SHP77 treated with DMSO at 0.1 percent for 48 hours (cell line): ENCODE measurements at places on chromosomes 7 and 10.

DNA sequence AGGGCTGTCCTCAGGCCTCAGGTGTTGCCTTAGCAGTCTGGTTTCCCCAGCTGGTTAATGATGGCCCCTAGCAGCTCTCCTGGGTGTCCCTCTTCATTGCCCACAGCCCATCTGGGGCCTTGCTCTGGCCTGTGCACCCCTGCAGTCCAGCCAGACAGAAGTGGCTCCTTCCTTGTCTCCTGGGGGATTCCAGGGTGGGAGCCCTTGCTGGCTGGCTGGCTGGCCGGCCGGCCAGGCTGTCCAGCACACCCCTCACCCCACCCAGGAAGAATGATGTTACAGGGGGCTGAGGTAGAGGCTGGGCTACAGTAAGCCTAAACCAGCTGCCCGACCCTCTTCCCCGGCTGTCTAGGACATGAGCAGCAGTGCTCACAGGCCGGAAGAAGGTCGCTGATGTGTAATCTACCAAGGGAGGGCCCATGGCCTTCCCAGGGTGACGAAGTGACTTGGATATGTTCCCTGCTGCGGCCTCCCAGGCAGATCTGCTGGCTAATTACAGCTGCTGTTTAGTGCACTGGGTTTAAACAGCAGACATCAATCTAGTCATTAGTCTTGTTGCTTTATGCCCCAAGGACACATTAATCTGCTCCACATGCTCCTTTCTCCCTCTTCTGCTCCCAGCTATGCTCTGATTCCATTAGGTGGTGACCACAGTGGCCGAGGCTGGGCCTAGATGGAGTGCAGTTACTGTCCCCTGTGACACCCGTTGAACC lies 53.8 kb upstream of the LRRC4 start:
- DNase-seq, result no peak

DNA sequence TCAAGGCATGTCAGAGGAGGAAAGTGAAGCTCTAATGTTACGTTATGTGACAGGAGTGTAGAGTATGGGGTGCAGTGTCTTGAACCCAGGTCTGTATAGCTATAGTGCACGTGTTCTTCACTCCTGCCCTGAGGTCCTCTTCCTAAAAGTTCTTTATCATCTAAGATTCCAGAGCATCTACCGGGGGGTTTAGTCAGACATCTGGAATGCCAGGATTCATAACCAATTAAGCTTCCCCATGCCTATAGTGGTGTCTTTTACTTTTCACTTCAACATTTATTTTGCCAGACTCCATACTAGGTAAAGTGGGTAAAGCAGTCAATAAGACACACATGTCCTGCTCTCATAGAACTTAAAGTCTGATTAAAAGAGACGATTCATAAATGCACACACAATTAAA lies 22.4 kb downstream of the PPP1R3C start:
- DNase-seq, result no peak

DNA sequence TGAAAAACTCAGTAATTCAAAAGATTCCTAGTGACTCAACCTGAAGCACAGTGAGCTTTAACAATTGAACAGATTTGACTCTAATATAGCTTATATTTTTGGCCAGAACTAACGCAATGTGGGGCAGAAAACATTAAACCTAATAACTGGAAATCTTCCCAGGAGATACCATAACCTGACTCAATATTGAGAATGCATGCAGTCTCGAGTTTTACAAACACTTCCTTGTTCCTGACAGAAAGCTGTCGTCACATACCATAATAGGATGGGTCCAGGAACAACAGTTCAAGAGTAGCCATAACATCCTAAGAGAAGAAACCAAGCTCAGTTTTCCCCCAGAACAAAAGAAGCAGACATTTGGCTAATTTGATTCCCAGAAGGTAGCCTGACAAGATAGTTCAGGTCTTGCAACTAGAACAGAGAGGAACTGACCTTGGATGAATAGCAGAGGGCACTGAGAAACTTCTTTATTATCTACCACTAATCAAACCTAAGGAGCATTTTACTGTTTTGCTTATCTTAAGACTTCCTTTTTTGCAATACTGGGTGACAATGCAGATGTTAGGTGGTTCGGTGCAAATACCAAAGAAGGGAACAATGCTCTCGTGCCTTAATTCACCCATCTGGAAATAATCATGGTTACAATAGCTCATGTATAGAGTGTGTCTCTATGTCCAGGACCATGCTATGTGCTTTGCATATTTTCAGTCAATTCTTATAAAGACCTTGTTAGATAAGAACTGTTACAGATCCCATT lies 38.6 kb upstream of the ACSL5 start:
- DNase-seq, result no peak

- no peak for DNase-seq
These were observed 2.4 kb upstream of the ZNF33B start for GRCh38 chr10:42640610-42641229.

- DNase-seq, result no peak
These were observed 34.2 kb upstream of the CREB3L2 start for GRCh38 chr7:138036135-138036534.

DNA sequence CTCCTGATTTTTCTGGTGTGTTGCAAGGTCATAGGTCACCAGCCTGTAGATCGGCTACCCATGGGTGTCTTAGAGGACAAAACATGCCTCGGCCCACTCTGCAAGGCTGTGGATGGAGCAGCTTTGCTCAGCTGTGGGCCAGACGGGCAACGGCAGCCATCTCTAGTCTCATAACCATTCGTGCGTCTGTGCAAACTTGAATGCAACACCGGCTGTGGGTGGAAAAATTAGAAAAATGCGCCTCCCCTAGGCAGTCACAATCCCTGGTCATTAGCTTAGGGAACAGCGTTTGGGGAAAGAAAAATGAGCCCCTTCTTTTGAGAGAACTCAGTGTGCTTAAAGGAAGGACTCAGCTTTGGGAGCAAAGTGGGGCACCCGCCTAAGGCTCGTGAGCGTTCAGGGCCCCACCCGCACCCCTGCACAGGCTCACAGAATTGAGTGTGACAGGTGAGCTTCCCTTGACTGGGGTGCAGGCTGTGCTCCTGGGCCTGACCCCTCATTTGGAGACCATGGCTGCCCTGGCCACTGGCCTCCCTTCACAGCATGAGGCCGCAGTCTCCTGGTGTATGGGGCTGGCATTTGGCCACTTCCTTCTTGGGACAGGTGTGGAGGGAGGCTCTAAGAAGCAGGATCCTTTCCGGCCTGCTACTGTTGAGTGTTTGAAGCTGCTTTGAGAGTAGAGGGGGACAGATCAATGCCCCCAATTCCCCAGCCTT lies 148.0 kb downstream of the C10orf105 start:
- DNase-seq, result no peak

DNA sequence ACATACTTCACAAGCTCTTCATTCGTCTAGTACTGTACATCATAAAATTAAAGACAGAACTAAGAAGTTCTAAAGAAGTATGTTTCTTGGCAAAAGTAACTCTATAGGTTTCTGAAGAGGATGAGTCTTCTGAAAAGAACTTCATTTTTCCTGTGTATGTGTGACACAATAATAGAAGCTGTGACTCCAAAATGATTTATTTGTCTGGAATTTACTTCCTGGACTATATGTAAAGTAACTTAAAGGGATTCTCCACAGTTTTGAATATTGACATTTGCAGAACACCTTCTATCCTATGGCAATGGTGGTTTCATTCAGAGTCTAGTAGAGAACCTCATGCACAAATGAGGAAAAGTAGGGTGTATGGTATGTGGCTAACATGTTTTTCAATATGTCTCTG lies 19.8 kb upstream of the CLDN12 start:
- DNase-seq, result no peak

GRCh38 chr10:46527241-46527811 lies 29.1 kb downstream of the GPRIN2 start:
- DNase-seq, result no peak

GRCh38 chr10:96591946-96592345 lies 5.1 kb upstream of the TM9SF3 start:
- no peak for DNase-seq

GRCh38 chr7:137961200-137962177 lies 40.4 kb downstream of the CREB3L2 start:
- DNase-seq, result no peak

DNA sequence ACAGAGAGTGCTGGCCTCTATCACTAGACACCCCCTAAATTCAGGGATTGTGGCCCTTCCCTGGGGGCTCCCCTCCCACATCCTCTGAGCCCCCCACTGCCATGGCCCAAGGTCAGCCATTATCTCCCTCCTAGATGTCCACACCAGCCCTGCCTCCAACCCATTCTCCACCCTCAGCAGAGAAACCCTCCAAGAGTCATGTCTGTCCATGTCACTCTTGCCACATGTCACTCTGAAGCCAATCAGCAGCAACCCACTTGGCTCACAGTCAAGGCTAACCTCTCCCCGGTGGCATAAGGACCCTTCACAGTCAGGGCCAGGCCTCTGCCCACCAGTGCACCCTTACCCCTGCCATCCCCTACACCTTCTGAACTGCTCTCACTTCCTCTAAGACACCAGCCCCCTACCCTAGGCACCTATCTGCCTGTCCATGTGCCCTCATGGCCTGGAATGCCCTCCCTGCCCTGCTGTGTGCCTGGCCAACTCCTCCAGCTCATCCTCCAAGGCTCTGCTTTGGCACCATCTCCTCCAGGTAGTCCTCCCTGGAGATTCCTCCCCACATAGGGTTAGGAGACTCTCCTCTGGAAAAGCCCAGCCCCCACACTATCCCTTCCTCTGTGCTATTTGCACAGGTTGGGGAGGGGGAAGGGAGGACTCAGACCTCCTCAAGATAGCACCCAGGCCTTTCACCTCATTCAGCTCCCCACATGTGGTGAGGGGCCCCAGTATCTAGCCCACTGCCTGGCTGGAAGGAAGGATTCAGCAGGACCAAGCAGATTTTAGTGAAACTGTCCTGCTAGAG lies 83.7 kb downstream of the GRID1 start:
- DNase-seq, result no peak

DNA sequence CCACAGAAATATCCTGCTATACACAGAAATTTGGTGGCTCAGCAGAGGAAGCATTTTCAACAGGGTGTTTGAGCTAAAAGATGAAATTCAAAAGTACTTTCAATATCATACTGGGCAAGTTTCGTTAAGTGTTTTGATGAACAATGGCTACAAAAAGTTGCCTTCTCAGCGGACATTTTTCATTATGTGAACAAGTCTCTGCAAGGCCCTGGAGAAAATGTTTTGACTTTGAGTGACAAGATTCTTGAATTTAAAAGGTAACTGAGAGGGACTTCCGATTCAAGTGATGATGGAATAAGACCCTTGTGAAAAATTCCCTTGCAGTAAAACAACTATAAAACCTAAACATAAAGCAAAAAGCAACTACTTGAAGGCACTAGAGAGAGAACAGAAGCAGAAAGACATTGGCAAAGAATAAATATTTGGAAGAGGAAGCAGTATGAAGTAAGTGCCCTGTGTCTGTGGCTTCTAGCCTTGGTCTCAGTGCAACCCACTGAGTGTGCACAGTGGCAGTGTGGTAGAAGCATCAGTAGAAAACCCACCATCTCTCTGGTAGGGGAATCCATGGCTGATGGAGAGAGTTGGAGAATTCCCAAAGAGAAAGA lies 62.5 kb upstream of the NAMPT start:
- DNase-seq, result no peak

GRCh38 chr10:75395066-75395931 lies 6.3 kb downstream of the ZNF503 start:
- DNase-seq, result no peak

DNA sequence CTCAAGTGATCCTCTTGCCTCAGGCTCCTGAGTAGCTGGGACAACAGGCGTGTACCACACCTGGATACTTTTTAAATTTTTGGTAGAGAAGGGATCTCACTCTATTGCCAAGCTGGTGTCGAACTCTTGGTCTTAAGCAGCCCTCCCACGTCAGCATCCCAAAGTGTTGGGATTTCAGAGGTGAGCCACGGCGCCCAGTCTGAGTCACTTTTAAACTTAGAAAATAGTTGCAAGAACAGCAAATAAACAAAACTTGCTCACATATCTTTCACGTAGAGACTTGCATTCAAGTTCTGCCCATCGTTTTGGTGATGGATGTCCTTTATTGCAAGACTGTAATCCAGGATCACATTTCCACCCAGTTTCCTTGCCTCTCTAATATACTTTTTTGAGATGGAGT lies 16.6 kb downstream of the GTF2I start:
- no peak for DNase-seq

DNA sequence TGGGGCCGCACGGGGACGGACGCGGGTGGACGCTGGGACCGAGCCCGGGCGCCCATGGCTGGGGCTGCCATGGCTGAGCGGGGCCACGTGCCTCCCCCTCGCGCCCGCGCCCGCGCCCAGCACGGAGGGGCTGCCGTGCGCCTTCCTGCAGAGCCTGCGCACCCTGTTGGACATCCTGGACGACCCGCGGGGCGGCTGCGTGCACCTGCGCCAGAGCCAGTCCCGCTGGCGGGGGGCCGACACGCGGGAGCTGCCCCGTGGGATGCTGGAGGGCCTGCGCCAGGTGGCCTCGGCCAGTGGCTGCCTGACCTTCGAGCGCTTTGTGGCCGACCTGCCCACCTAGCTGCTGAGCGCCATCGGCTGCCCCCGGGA lies 72.5 kb upstream of the KCTD7 start:
- DNase-seq, result no peak

- no peak for DNase-seq
These were observed 453 bp downstream of the SFMBT2 start for GRCh38 chr10:7410301-7410861.

DNA sequence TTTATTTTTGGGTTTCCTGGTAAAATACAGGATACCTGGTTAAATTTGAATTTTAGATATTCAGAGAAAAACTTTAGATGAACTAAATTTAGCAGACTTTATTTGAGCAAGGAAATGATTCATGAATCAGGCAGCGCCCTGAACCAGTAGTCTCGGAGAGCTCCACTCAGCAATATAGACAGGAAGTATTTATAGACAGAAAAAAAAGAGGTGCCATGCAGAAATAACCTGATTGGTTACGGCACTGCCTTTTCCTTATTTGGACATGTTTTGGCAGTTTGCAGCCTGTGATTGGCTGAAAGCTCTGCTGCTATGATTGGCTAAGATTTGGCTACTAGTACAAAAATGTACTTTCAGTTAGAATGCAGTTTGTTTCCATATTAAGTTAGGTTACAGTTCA lies 198.3 kb upstream of the DKK1 start:
- DNase-seq, result no peak

DNA sequence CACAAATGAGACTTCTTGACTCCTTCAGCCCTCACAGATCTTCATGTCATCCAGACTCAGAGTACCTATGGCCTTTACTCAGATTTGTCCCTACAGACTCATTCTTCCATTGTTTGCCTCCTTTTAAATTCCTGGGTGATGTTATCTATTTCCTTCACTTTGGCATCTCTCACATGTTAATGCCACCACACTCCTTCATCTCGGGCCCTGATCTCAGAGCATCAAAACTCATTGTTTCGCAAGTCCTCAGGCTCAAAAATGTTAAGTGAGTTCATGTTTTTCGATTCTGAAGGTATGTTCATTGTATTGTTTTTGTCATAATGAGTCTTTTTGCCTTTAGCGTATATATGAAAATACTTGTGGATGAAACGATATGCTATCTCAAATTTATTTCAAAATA lies 62.3 kb upstream of the AHR start:
- no peak for DNase-seq
